CD4-positive, alpha-beta T cell treated with Interleukin-10 for 1 hour (primary cell): ENCODE measurements at places on chromosomes 4 and X.
A peak's percentile ranks its signal among the peaks of the same experiment; 100 is the strongest.

GRCh38 chrX:136754651-136755050 is 26.1 kb downstream of the ARHGEF6 start:
- no peak for DNase-seq

DNA sequence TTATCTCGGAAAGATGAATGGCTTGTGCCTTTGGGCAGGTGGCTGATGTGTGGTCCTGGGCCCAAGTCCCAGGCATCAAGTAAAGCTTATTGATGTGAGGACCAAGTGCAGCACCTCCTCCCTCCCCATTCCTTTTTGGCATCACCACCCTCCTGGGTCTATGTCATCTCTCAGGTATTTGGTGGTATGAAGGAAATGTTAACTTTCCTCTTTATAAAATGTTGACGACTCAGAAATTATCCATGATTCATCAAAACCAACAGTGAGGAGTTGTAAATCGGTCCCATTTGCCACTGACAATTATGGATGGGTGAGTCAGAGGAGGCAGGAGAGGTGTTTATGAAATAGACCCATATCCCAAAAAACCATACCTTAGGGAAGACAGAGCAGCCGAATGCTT is 229.4 kb upstream of the GATB start:
- no peak for DNase-seq

GRCh38 chr4:129748991-129749390 is 653.0 kb downstream of the C4orf33 start:
- DNase-seq: no peak

- no peak for DNase-seq
Observed at GRCh38 chr4:64737026-64737853, 328.0 kb upstream of the TECRL start.

DNA sequence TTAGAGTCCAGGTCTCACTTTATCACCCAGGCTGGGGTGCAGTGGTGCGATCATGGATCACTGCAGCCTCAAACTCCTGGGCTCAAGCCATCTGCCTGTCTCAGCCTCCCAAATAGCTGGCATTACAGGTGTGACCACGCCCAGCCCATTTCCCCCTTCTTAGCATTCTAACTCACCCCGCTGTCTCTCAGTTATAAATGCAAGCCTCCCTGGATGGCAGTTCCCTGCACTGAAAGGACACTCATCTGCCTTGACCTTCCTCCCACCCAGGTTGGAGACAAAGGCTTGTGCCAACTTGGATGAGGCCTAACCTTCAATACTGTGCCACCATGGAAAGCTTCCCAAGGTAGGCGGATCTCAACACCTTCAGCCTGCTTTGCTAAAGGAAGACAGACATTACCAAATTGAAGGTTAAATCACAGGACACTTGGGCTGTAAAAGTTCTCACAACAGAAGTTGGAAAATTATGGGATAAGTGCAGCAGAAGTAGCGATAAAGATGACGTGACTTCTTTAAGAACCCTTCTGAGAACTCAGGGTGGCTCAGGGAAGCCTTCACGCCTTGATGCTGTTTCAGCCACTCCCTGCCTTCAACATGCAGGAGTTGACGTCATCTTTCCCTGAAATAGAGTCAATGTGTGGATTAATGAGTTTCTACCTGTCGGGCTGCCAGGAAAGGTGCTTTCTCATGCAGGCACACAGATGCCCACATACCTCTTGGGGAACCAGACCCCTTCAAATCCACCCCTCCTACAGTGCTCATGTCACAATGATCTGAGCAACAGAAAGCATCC is 10.6 kb upstream of the GPM6B start:
- no peak for DNase-seq

- DNase-seq: no peak
Observed at GRCh38 chr4:89483833-89484232, 176.2 kb upstream of the GPRIN3 start.

DNA sequence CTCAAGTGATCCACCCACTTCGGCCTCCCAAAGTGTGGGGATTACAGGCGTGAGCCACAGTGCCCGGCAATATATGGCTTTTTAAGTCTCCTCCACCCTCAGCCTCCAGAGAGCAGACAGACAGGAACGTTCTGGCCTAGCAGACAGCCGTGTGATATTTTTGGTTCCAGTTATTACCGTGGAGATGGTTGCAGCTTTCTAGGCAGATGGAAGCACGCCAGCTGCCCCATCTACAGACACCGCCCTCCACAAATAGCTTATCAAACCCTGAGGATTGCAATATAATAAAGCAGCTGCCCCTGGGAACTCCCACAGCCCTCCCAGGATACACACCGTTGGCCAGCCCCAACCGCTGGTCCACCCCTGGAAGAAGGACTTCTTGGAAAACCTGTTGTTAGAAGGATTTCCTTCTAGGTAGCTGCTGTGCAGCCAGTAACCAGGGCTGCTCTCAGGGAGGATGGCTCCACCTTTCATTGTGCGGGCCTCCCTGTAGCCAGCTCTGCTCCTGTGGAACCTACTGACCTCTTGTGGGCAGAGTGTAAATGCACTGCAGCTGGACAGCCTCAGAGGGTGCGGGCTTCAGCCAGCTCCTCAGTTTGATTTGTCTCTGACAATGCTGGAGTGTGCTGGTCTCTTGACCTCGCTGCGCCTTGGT is 44.0 kb downstream of the SLC25A5 start:
- peak; percentile 25 for DNase-seq

GRCh38 chr4:5854929-5855328 is 38.0 kb downstream of the CRMP1 start:
- DNase-seq: no peak

GRCh38 chr4:109166586-109166985 is 135.9 kb downstream of the COL25A1 start:
- no peak for DNase-seq

DNA sequence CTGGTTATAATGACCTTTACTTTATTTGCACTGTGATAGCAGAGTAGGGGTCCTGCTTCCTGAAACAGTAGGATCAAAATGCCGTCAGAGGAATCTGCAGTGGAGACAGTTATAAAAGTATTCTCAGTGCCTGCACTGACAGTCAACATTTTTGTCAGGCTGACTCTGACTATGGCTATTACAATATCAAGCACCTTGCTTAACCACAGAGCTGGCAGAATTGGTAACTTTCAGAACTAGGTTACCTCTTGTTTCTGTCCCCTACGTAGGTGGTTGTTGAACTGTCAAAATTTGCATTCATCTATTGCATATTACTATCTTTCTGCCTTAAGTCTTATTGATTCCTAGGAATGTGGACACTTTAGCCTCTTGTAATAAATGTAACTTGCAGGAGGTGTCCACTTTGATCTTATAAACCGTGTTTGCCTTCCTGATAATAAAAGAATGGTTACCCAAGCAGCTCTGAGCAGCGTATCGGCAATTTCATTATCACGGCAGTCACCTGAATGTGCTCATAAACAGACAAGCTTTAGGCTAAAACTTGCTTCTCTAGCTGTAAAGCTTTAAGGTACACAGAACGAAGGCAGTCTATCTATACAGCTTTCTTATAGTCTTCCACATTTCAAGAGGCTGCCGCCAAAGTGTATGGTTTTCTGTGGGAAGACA is 353.0 kb upstream of the GALNT7 start:
- DNase-seq: no peak

GRCh38 chrX:18577400-18577799 is 94.5 kb downstream of the RS1 start:
- no peak for DNase-seq

GRCh38 chrX:20067709-20068561 is 48.8 kb downstream of the MAP7D2 start:
- DNase-seq: no peak

GRCh38 chr4:8516061-8516573 is 64.1 kb upstream of the GPR78 start:
- no peak for DNase-seq

DNA sequence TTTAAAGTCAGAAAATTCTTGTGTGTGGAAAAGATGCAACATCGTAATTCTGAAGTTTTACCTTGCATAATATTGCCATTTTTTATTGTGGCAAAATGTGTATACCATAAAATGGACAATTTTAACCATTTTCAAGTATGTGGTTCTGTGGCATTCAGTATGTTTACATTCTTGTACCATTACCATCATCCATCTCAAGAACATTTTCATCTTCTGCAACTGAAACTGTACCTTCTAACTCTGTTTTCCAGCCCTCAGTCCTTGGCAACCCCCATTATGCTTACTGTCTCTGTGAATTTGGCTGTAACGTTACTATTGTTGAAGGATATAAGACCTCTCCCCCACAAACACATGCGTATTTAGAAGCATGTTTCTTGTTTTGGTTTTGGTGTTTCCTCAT is 123.2 kb downstream of the BMPR1B start:
- no peak for DNase-seq

GRCh38 chr4:30314001-30314400 is 406.2 kb upstream of the PCDH7 start:
- DNase-seq: no peak

DNA sequence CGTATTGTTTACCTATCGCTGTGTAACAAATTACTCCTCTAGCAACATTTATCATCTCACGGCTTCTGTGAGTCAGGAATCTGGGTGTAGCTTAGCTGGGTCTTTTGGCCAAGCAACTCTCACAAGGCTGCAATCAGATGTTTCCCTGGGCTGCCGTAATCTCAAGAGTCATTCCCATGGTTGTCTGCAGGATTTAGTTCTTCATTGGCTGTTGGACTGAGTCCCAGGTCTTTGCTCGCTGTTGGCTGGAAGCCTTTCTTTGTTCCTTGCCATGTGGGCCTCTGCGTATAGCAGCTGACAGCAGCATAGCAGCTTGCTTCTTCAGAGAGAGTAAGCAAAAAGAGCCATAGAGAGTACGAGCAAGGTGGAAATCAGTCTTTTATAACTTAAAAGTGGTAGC is 16.8 kb downstream of the POLR2B start:
- no peak for DNase-seq

DNA sequence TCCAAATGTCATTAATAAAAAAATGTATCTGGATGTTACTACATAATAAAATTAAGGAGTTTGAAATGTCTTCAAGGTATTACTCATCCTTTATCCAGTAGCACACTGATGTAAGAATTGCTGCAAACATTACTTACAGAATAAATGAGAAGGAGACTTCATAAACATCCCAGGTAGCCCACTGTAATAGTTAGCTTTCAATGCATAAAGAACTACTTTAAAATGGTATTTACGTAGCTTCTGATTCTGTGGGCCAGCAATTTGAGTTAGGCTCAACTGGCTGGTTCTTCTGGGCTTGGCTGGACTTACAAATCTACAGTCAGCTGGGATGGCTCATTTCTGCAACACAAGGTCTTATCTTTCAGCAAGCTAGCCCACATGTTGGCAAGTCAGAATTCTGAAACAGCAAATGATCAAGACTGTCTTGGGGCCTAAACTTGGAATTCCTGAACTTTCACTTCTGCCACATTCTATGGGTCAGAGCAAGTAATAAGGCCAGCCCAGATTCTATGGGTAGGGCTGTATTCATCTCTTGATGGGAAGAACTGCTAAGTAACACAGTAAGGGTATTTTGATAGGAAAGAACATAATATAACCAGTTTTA is 522.5 kb downstream of the IQCM start:
- no peak for DNase-seq

DNA sequence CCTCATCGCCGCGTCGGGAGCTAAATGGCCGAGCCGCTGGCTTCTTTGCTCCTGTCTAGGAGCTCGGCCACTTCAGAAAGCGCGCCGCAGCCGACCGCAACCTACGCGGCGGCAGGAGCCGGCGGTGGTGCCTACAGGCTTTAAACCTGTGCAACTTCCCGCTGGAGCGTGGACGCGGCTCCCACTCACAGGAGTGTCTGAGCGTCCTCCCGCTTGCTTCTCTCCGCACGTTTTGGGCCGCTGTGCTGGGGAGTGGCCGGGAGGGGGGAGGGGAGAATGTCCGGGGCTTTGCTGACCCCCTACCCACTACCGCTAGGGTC is 1.0 kb downstream of the NHSL2 start:
- DNase-seq: no peak

GRCh38 chrX:14798805-14799397 is 74.0 kb downstream of the FANCB start:
- DNase-seq: no peak

DNA sequence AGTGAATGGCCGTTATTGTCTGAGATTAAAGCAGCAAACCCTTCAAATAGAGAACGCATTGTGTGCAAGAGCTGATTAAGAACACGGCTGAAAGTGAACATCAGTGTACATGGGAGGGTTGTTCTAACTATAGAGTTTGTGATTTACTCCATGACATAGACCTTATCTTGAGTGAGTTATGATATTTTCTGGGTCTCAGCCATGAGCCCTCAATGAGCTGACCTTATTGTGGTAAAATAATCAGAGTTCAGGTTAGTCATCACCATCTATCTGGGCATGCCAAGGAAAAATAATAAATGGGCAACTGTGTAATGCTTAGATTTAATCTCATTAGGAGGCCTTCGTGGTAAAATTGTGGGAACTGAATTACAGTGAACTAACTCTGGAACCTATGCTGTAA is 33.2 kb upstream of the CLDN24 start:
- DNase-seq: no peak

GRCh38 chr4:159758061-159758460 is 655.2 kb downstream of the RAPGEF2 start:
- no peak for DNase-seq

DNA sequence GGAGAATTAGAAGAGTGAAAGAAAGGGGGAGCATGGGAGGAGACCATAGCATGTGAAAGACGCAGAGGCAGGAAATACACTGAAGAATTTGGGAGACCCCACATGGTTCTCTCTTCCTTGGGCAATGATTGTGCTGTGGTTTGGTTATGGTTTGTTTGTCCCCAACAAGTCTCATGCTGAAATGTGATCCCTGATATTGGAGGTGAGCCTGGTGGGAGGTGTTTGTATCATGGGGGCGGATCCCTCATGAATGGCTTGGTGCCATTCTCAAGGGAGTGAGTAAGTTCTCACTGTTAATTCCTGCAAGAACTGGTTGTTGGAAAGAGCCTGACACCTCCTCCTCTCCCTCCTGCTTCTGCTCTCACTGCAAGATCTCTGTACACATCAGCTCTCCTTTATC is 78.6 kb upstream of the RAI2 start:
- no peak for DNase-seq

- no peak for DNase-seq
Observed at GRCh38 chr4:113116414-113117357, 67.2 kb downstream of the ANK2 start.

DNA sequence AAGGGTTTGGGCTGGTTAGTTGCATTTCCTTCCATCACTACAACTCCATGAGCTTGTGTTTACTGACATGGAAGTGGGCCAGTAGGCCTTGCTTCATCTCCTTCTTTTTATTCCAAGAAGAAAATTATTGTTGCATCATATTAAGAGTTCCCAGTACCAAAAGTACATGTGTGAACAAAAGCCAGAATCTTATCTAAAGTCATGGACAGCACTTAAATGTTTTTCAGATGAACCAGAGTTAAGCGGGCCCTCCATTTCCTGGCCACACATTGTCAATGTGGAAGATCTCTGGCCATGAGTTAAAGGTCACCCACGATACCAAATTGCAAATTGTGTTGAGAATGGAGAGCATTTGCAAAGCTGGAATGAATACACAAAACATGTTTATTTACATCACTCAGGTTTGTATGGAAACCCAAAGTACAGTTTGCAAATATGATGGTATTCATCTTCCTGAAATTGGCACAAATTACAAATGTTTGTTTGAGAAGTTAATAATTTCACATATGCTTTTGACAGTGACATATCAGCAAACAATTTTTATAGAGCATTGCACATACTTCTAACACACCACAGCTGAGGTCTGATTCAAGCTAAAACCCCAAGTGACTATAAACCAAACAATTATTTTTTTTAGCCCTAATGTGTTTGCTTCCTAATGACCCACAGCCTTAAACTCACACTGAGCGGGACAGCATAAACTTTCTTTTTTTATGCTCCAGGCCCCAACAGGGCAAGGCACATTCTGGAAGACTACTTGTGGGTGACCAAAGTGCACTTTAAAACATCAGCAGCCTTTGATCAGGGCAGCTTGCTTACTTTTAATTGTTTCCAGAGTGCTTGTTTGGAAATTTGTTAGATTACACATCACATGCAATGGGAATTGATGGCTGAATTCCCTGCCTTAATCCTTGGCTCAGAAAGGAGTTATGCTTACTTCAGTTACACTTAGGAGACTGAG is 502.9 kb upstream of the SLIT2 start:
- DNase-seq: no peak
